ENCODE measurements at places on chromosomes 7 and 10.

GRCh38 chr10:86047588-86047987 is 319.0 kb downstream of the GRID1 start:
- DNase-seq = no peak

DNA sequence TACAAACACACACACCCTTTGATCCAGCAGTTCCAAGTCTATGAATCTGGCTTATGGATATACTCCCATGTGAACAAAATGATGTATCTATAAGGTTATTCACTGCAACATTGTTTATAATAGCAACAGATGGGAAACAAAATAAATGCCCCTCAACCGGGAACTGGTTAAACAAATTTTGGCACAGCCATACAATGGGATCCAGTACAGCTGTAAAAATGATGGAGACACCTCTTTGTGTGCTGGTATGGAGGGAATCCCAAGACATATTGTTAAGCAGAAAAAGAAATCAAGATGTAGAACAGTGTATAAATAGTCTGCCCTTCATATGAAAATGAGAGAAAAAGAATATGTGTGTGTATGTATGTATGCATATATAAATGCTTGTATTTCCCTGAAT is 155.5 kb downstream of the SNX10 start:
- no peak for DNase-seq

DNA sequence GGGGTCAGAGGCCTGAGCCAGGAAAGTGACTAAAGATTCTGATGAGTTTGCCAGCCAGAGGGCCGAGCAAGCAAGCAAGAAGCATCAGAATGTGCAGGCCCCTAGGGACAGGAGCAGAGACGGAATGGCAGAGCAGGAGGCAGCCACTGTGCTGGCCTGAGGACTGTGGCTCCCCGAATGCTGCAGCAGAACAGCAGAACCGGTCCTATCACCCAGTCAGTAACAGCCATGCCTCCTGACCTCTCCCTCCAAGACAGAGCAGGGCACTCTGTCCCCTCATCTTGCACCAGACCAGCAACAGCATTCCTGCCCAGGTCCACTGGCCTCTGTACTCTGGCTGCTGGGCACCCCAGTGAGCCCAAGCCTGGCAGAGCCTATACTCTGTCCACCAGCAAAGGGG is 85.9 kb downstream of the ARHGAP22 start:
- DNase-seq = no peak

DNA sequence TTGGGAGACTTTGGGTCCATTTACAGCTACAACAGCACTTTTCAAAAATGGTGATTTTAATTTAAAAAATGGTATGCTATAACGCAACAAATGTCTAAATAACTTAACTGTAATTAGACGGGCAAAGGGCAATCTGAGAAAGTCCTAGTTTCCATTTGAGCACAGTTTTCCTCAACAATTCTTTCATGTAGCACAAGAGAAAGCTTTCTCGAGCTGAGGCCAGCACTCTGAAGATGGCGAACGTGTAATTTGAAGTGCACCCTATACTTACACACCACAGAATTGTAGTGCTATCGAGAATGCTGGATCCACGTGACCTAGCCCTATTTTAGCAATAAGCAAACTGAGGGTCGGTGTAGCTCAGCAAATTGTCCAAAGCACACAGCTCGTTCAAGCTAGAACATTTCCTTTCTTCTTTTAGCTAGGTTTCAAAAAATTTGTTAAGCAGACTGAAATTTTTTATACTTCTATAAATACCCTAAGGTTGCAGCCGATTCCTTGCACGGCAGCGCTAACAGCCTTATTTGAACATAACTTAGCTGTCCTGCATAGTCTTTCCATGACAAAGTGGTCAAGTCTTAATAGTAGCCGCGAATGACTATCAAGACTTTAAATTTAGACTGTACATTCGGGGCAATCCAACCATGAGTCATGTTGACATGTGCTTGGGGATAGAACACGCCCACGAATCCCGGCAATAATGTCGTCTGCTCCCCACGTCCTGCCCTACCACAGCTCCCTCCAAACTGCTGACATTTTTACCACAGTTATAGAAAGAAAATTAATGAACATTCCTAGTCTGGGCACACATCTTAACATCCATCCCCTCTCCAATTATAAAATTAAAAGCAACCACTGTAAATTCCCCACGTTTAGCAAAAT is 10.0 kb downstream of the KLF6 start:
- no peak for DNase-seq

DNA sequence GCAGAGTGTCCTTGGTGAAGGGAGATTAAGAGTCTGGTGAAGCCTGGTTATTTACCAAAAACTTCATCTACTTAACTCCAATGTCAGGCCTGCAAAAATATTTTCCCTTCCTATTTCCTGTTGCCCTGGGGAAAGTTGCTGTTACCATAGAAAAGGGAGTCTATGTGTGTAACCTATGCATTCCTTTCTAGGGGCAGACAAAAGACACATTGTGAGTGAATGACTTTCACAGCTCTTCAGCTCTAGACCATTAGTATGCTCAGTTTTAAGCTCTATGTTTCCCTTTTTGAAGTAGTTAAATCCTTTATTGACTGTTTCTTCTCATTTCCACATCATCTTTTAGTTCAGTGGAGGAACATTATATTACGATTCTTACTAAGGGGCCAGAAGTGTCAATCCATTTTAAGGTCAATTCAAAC is 45.6 kb upstream of the SGCE start:
- no peak for DNase-seq

DNA sequence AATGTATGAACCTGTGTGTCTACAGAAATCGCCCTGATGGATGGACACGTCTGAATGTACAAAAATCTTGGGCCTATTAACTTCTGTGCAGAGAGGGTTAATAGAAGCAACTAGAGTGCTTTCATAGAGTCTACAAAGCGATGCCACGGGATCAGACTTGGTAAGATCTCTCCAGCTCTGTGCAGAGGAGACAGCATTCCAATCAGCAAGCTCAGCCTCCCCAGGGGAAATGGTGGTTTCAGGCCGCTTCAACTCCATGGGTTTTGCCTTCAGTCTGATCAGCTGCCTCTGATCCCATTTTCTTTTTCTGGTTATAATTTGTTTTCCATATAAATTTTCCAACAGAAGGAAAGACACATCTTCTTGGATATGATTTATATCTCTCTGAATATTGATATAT is 35.1 kb upstream of the COBL start:
- no peak for DNase-seq
